ENCODE measurements at places on chromosomes 5 and 9.
A peak's percentile ranks its signal among the peaks of the same experiment; 100 is the strongest.

DNA sequence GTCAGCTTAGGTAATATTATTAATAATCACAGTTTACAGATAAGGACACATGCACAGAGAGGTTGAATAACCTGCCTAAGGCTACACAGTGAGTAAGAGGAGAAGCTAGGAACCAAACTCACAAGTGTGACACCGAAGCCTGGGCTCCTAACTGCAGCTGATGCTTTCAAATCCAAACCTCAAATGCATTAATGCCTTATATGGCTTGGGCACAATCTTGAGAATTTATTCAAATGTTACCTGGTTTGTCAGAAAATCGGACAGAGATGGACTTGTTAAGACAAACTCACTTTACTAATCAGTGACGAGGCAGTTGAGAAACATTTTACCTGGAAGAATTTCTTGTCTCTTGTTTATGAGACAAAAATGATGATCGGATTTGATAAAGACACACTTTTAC is 54.7 kb downstream of the DAP start:
- peaks cover 15% of the 10 kb centered on the region for H3K36me3 ChIP-seq
- H3K4me3 ChIP-seq, result no peak overlapping the region
- H3K27ac ChIP-seq, result peak overlapping the region; percentile 12
- H3K27me3 ChIP-seq, result no peaks in the 10 kb centered on the region

- H3K4me3 ChIP-seq, result no peak overlapping the region
- no peaks in the 10 kb centered on the region for H3K4me1 ChIP-seq
- no peak for DNase-seq
- H3K36me3 ChIP-seq, result no peaks in the 10 kb centered on the region
Measured at GRCh38 chr9:13716601-13717321, 437.3 kb upstream of the MPDZ start.

GRCh38 chr5:88438006-88438405 is 169.4 kb upstream of the TMEM161B start:
- H3K27ac ChIP-seq, result no peak overlapping the region
- H3K27me3 ChIP-seq, result peaks cover 2% of the 10 kb centered on the region
- no peak for DNase-seq
- no peak overlapping the region for H3K4me3 ChIP-seq
- no peaks in the 10 kb centered on the region for H3K36me3 ChIP-seq

- H3K36me3 ChIP-seq, result no peaks in the 10 kb centered on the region
- no peak overlapping the region for H3K27ac ChIP-seq
- H3K4me1 ChIP-seq, result no peaks in the 10 kb centered on the region
Measured at GRCh38 chr5:134494780-134495179, 30.7 kb upstream of the JADE2 start.

- no peak for DNase-seq
- H3K4me3 ChIP-seq, result no peak overlapping the region
- H3K27me3 ChIP-seq, result peaks cover 6% of the 10 kb centered on the region
Measured at GRCh38 chr9:116369706-116370105, 216.1 kb downstream of the PAPPA start.

DNA sequence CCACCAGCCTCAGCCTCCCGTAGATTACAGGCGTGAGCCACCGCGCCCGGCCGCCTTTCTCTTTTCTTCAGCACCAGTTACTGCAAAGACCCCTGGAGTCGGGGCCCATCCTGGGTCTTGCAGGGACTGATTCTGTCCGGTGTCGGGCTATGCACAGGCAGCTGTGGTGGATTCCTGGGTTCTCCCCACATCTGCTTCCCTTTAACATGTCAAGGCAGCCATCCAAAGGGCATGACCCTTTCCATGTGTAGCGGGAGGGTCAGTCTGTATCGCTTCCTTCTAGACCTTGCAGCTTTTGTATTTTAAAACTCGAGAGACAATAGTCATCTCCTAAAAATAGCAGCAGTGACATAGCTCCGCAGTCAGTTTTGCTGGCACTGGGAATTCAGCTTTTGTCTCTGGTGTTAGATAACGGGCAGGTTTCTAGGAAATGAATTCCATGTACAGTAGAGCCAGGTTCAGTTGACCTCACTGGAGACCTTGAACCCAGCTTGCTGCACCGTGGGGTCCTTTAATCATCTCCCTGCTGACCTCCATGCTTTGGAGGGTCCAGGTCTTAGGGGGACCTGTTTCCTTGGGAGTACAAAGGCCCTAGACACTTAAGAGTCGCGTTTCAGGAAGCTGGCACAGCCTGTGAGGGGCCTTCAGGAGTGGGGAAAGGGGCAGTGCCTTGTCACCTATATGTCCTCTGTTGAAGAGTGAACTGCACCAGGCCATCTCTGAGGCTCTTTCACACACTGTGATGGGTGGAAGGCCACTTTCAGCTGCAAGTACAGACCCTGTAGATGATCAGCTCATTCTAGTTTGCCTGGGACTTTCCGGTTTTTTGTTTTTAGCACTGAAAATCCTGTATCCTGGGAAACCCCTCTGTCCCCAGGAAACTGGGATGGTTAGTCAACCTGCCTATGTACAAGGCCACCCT is 13.8 kb downstream of the ANKRD33B start:
- H3K27ac ChIP-seq, result no peak overlapping the region
- H3K4me3 ChIP-seq, result peak overlapping the region; percentile 67
- H3K4me1 ChIP-seq, result peaks cover 68% of the 10 kb centered on the region
- no peaks in the 10 kb centered on the region for H3K27me3 ChIP-seq

- H3K4me1 ChIP-seq, result no peaks in the 10 kb centered on the region
- peaks cover 10% of the 10 kb centered on the region for H3K27me3 ChIP-seq
- no peak for DNase-seq
- H3K36me3 ChIP-seq, result no peaks in the 10 kb centered on the region
- H3K4me3 ChIP-seq, result no peak overlapping the region
Measured at GRCh38 chr5:155129513-155129880, 115.9 kb downstream of the KIF4B start.

DNA sequence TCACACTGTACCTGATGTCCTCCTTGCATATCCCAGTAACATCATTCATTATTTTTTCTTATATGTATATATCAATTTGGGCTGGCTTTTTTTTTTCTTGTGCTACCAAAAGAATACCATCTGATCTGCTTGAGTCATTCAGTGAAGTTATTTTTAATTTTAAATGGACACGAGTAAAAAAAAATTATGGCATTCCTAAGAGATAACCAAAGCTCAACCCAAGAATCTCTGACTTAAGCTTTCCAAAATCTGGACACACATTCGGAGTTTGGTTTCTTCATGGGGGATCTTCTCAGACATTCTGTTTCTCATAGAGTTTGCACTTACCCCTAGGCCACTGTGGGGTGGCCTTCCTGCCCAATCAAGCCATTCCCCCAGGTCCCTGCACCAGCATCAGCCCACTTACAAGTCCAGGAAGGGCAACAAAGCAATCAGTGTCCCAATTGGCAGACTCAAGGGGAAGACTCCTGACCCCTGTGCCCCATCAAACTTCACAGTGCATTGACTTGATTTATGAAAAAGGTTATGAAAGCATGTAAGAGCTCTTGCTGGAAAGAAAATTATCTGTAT is 49.2 kb upstream of the SPDL1 start:
- no peak overlapping the region for H3K4me3 ChIP-seq
- no peak for DNase-seq
- no peaks in the 10 kb centered on the region for H3K4me1 ChIP-seq
- H3K27me3 ChIP-seq, result peaks cover 10% of the 10 kb centered on the region
- no peak overlapping the region for H3K27ac ChIP-seq

DNA sequence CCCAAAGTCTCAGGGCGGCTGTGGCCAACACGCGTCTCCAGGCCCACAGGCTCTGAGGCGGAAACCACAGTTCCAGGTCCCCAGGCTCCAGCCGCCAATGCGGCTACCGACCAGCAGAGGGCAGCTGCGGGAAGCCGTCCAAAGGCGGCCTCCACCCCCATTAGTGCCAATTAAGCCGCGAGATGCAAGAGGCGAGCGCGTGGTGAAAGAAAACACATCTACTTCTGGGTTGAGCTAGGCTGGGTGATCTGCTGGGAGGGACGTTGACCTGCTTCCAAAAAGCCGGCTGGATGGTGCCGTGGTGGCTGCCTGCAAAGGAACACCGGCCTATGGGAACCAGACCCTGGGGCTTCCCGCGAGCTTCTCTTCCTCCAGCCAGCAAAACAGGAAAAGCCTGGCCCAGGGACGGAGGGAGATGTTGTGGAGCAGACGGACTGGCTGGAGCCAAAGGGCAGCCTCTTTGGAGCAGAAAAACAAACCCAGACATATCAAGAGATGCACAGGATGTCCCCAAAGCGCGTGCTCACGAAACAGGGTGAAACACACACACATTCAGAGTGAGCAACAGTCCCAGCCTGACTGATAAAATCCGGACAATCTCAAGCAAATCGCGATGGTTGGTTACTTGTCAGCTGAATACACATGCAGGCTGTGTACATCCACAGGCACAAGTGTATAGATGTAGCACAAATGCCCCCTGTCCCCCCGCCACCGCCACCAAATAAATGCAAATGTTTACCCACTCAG is 187.1 kb upstream of the BRINP1 start:
- peaks cover 4% of the 10 kb centered on the region for H3K4me1 ChIP-seq
- H3K36me3 ChIP-seq, result no peaks in the 10 kb centered on the region
- H3K4me3 ChIP-seq, result peak overlapping the region; percentile 10
- DNase-seq, result peak; percentile 53
- peaks cover 15% of the 10 kb centered on the region for H3K27me3 ChIP-seq

DNA sequence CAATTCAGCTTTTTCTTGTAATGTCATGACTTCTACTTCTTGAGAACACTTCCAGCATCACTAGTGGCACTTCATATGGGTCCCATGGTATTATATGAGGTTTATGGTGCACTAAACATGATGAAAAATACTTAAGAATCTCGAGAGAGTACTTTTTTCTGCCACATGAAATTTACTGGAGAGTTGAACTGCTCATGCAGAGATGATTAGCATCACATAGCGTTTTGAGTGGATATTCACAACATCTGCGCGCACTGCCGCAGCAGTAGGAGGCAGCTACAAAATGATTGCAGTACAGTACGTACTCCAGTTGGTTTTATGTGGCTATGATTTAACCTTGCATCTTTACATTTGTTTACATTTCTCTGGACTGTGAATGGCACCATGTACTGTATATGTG is 14.7 kb downstream of the RAD1 start:
- no peak overlapping the region for H3K27ac ChIP-seq
- H3K4me3 ChIP-seq, result no peak overlapping the region
- H3K4me1 ChIP-seq, result no peaks in the 10 kb centered on the region
- no peaks in the 10 kb centered on the region for H3K27me3 ChIP-seq

DNA sequence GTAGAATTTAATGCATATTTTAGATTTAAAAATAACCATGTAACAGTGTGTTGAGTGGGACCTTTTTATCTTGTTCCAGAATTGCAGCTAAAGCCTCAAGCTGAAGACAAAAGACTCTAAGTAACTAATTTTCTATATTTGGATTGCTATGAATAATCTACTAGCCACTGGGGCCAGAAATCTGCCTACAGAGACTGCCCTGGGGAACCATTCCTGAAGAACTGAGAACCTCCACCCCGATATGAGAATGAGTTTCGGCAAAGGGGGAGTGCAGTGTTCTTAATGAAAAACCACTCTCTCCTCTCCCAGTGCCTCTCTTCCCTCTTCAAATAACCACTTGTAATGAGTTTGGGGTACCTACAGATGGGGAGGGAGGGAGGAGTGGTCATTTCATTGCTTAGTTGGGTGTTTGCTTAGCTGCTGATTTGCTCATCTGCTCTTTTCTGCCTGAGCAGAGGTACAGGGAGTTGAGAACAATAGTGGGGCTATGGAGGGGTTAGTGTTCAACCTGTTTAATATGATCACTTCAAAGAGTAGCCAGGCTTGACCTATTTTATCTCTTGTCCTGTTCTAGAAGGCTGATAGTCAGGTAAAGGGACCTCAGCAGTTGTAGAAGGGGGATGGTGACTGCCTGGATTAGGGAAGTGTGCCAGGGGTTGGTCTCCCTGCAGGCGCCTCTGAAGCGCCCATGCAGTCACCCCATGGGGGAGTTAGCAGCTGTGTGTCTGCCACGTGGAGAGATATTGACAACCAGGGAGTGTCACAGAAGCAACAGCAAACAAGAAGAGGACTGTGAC is 47.7 kb downstream of the ATG10 start:
- no peak for DNase-seq
- no peaks in the 10 kb centered on the region for H3K27me3 ChIP-seq
- no peak overlapping the region for H3K4me3 ChIP-seq
- H3K36me3 ChIP-seq, result peaks cover 19% of the 10 kb centered on the region
- H3K4me1 ChIP-seq, result no peaks in the 10 kb centered on the region

DNA sequence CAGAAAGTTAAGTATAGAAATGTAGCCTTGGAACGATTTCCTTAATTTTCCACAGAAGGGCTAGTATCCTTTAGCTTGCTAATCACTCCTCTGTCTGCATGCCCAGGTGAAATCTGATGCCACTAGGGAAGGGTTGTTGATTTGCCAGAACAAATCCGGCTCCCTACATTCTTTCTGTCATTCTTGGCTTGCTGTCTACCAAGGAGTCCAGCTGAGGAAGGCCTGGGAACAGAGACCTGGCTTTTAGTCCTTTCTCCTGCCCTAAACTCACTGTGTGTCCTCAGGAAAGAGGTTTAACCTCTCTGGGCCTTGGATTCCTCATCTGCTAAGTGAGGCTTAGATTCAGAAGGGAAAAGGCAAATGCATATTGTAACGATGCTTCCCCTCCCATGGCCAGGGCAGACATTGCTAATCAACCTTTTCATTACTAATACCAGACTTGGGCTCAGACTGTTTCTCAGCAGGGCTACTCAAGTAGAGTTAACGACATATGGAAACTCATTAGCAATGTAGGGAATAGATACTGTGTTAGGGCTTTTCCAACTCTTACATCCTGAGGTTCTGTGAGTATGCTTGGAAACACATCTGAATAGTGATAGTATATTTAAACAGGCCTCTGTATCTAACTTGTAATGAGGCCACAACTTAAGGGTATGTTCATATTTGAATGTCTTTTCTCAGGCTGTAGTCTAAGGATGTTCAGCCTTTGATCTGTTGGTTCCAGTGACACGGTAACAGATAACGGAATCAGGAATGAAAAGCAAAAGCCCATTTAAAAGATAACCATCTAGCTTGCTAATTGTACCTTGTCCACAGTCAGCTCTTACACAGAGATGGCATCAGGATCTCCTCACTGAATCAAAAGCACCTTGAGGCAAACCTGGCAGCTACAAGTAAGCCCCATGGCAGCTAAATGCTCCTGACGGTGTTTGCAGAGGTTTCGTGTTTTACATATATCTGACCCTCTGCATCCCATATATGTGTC is 4.1 kb downstream of the GALNT10 start:
- DNase-seq, result no peak
- peaks cover 23% of the 10 kb centered on the region for H3K36me3 ChIP-seq
- peaks cover 56% of the 10 kb centered on the region for H3K4me1 ChIP-seq
- no peaks in the 10 kb centered on the region for H3K27me3 ChIP-seq
- H3K4me3 ChIP-seq, result no peak overlapping the region
- no peak overlapping the region for H3K27ac ChIP-seq

GRCh38 chr9:106861640-106862109 is 1.3 kb upstream of the ZNF462 start:
- no peak overlapping the region for H3K27ac ChIP-seq
- H3K4me1 ChIP-seq, result peaks cover 18% of the 10 kb centered on the region
- no peak for DNase-seq
- H3K36me3 ChIP-seq, result peaks cover 6% of the 10 kb centered on the region
- H3K27me3 ChIP-seq, result peaks cover 33% of the 10 kb centered on the region

GRCh38 chr5:159581502-159582249 is 251.4 kb upstream of the IL12B start:
- peaks cover 19% of the 10 kb centered on the region for H3K36me3 ChIP-seq
- no peaks in the 10 kb centered on the region for H3K27me3 ChIP-seq
- H3K4me1 ChIP-seq, result no peaks in the 10 kb centered on the region
- H3K27ac ChIP-seq, result no peak overlapping the region
- no peak for DNase-seq

GRCh38 chr9:98986866-98987651 is 43.4 kb downstream of the COL15A1 start:
- H3K4me3 ChIP-seq, result no peak overlapping the region
- peaks cover 3% of the 10 kb centered on the region for H3K4me1 ChIP-seq
- DNase-seq, result no peak

GRCh38 chr9:6781476-6781875 is 23.7 kb downstream of the KDM4C start:
- no peak for DNase-seq
- peaks cover 1% of the 10 kb centered on the region for H3K36me3 ChIP-seq
- H3K4me3 ChIP-seq, result no peak overlapping the region
- peaks cover 52% of the 10 kb centered on the region for H3K4me1 ChIP-seq
